ENCODE measurements at places on chromosomes 6 and 20.

DNA sequence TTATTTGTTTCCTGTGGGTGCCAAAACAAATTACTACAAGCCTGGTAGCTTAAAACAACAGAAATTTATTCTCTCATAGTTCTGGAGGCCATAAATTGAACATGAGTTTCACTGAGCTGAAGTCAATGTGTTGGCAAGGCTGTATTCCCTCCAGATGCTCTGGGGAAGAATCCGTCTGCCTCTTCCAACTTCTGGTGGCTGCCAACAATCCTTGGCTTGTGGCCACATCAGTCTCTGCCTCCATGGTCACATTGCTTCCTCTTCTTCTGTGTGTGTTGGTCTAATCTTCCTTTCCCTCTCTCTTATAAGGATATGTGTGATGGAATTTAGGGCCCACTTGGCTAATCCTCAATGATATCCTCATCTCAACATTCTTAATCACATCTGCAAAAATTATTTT is 92.8 kb upstream of the EPB41L1 start:
- DNase-seq: no peak

DNA sequence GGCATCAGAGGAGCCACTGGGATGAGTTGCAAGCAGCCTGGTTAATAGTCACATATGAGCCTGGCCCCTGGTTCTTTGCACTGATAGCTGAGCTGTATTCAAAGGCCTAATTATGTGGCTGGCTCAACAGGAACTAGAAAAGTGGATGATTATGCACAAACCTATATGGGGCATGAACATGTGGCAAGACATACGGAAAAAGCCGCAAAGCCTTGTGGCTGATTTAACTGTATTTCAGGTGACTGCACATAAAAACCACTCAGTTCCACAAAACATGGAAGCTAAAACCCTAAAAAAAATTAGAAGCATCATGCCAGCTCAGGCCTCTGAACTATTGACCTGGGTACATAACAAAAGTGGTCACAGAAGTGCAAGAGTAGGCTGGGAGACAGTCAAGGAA is 13.0 kb upstream of the MUC22 start:
- DNase-seq: no peak

DNA sequence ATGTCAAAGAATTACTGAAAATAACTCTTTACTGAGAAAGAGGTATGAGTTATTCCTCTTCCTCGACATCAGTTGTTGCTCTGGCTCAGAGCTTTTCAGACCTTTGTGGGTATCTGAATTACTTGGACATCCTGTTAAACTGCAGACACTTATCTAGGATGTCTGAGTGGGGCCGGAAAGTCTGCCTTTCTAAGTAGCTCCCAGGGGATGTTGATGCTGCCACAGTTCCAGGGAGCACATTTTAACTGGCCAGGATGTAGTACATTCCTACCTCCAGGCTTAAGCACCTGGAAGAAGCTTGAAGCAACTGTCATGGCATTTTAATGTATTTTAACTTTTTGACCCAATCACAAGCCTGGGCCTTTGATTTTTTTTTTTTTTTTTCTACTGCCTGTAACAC is 265.8 kb upstream of the PLCB4 start:
- no peak for DNase-seq

GRCh38 chr6:88670369-88670768 is 293.0 kb downstream of the RNGTT start:
- no peak for DNase-seq

- DNase-seq: no peak
These were observed 6.5 kb upstream of the BCAS4 start for GRCh38 chr20:50788045-50788991.

GRCh38 chr6:24929242-24929641 is 6.5 kb downstream of the RIPOR2 start:
- DNase-seq: no peak

DNA sequence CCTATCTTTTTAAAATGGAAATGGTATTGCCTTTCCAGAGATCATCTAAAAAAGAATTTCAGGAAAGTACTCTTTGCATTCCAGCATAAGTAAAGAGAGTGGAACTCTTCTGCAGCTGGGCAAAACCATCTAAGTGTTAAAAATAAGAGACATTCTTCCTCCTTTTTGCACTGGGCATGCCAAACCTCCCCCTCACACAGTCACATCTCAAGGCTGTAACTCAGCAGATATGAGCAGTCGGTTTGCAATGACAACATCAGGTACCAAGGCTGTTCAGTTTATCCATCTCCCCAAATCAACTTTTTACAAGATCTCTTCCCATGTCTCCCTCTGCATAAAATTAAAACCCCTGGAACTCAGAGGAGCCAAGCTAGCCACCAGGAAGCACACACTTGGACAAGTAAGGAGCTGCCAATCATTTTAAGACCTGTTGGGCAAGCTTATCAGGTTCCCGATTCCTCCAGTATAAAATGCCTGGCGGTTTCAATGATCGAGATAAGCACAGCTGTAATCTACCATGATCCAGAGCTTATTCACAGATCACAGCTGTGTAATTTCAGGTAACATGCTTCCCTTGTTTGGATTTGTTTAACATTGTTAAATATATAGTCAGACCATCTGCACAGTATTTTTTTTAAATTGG is 23.2 kb downstream of the ID4 start:
- DNase-seq: no peak

- DNase-seq: no peak
These were observed 19.8 kb downstream of the GMPR start for GRCh38 chr6:16257999-16258708.

GRCh38 chr6:80235647-80236046 is 129.2 kb downstream of the BCKDHB start:
- DNase-seq: no peak

GRCh38 chr20:44215125-44215524 is 4.6 kb upstream of the OSER1 start:
- DNase-seq: peak; percentile 51

DNA sequence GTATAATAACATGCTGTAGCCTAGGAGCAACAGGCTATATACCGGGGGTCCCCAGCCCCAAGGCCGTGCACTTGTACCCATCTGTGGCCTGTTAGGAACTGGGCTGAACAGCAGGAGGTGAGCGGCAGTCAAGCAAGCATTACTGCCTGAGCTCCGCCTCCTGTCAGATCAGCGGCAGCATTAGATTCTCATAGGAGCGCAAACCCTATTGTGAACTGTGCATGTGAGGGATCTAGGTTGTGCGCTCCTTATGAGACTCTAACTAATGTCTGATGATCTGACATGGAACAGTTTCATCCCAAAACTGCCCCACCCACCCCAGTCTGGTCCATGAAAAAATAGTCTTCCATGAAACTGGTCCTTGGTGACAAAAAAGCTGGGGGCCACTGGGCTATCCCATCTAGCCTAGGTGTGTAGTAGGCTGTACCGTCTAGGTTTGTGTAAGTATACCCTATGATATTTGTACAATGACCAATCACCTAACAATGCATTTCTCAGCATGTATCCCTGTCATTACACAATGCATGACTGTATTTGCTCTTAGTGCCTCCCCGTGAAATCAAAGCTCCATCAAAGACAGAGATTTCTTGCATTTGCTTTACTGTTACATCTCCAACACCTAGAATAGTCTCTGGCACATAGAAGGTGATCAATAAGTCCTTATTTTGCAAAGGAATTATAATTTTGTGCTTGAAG is 30.8 kb downstream of the NHSL1 start:
- DNase-seq: no peak

DNA sequence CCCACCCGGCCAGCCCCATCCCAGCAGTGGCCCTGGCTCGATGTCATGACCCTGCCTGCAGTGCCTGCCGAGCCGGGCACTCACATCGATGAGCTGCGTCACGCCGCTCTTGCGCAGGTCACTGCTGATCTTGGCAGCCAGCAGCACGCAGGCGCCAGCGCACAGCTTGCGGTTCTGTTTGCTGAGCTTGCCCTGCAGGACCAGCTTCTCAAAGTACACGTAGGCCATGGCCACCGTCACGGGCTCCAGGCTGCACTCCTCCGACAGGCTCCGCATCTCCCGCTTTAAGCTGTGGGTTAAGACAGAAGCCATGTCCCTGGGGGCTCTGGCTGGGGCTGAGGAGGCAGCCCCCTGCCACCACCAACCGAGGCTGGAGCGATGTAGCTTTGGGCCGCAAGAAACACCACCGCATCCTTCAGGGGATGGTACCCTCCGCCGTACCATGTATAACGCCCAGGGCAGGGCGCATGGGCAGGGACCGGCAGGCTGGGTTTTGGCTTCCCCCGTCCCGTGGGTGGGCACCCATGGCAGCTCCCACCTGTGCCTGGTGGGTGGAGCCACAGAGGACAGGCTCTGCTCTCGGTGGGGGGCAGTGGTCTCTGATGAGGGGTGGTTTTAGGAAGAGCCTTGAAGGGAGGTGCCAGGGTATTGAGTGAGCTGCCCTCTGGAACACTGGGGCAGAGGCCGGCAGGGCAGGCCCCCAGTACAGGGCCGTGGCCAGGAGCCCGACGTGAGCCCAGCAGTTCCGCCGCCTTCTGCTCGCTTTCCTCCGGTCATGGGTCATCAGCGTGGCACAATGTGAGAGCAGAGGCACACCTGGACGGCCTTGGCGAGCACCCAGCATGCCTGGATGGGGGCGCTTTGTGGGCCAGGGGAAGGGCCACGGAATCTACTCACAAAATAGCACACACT is 4.5 kb downstream of the RPS21 start:
- DNase-seq: no peak

DNA sequence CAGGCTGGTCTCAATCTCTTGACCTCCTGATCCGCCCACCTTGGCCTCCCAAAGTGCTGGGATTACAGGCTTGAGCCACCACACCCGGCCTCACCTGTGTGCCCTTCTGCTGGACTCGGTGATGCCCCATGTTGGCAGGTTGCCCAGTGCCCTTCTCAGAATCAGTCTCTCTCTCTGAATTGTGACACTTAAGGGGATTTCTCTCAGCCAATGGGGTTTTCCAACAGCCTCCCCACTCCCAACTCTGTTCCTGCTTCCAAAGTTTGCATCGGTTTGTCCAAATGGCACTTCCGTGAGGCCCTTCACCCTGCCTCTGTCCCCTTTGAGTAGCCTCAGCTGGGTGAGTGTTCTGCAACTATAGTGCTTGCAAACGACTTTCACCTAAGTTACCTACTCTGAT is 3.1 kb upstream of the MRPS10 start:
- DNase-seq: no peak

DNA sequence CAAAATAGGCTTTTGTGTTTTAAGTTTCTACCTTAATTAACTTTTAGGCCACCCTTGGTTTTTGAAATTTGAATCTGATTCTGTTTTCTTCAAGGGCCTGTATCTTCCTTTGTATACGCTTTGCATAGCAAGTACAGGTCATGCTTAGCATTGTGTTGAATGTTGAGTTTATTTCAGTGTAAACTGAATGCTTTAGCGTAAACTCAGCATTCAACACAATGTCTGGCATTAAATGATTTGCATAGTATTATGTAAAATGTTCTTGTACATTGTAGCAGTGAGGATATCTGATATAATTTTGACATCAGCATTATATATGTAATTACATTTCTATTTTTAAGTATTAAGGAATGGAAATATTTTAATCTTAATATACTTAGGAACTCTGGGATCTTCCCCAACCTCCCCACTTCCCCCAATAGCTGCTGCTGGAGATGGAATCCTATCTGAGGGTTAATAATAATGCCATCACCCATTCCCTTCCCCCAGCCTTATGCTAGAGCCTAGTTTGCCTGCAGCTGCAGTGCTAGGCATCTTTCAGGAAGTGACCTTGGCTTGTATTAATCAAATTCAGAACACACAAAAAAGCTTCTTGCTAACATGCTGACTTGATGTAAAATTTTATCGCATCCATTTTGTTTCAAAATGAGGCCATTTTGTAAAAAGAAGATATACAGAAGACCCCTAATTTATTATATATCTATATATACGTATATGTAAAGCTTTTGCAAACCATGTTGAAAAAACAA is 73.1 kb downstream of the NCOA3 start:
- no peak for DNase-seq

- no peak for DNase-seq
These were observed 1.1 kb upstream of the FAXC start for GRCh38 chr6:99350573-99350972.

DNA sequence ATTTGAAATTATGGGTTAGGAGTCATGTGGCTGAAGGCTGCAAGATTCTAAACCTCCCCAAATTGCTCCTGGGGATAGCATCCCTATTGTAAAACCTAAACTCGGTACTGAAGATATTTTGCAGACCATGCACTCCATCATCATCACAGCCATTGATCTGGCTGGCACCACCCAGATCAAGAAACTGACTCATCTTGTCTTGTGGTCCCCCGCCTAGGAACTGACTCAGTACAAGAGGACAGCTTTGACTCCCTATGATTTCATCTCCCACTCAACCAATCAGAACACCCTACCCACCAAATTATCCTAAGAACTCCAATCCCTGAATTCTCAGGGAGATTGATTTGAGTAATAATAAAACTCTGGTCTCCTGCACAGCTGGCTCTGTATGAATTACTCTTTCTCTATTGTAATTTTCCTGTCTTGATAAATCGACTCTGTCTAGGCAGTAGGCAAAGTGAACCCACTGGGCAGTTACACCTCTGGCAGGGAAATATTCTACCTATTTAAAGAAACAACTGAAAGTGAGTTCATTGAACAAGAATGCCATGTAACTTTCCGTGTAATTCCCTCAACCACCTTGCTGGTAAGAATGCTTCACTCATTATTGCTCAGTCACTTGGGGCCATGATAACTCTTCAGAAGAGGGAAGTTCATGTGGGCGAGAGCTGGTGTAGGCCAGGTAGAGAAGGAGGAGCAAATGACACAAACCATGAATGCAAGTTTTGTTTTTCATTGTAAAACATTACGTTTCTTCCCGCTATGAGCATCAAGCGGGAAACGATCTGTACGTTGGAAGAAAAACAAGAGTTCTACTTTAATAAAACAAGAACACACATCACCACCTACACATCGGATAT is 602.9 kb upstream of the ARID1B start:
- DNase-seq: no peak

DNA sequence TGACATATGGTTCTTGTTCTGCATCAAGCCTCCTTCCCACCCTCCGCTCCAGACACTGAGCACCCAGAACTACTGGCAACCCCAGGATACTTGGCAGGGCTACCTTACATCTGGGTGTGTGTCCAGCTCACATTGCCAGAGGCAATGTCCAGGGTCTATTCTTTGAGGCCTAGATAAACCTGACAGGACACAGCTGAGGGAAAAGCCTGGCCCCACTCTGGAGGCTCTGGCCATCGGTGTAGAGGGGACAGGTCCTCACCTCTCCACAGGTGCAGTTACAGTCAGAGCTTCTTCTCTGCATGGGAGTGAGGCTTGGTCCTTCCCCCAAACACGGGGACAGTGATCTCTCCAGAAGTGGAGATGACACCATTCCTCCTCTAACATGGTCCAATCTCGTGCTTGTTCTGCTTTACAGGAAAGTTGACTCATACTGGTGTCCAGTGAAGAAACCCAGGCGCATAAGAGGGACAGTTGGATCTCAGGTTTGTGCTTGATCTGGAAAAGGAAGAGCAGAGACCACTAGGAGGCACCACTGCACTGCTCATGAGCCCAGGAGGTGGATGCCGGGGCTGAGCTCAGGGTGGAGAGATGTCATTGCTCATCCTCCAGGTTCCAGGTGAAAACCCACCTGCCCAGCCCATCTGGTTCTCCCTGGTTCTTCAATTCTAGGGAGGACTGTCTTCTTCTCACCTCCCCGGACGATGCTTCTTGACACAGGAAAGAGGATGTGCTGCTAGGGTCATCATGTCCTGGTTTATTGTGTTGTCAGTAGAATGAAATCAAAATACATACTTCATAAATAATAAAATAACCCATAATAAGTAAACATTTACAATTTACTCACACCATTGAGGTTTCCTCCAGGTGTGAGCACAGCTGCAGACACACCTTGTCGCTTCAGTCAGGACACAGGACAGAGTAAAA is 14.7 kb downstream of the HLA-F start:
- peak; percentile 37 for DNase-seq

All from stimulated activated CD4-positive, alpha-beta T cell treated with anti-CD3 and anti-CD28 coated beads, Interleukin-1b, Interleukin-23, amount 100 ng/mL, for 1 hour (primary cell).